Cerebellar nuclear complex (tissue), 1 donor: ENCODE measurements at places on chromosomes 2 and 18.

DNA sequence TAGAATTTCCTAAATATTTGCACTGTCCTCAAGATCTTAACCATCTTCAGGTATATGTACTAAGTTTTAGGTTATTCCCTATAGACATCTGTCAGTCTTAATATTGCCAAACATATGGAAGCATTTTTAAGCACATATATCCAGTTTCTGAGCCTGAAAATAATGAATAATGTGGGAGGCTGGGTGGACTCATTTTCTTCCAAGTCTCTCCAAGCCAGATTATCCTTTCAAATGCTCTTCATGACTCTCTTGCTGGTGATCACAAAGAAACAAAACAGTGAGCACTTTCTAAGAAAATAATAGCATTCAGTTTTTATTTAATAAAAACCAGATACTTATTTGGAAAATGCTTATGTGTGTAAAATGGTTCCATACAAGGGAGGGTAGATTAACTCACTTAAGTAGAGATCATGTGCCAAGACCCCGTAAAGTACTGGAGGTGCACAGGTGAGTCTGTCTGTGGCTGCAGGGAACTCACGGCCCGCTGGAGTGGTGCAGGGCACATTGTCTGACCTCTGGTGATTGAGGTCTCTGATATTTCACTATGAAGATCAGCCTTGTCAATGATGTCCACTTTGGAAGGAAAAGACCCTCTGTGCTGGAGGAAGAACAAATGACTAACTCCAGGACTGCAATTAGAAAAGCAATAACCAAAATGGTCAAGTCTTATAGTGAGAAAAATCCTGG is 161.6 kb downstream of the TMEM18 start:
- DNase-seq, result no peak

DNA sequence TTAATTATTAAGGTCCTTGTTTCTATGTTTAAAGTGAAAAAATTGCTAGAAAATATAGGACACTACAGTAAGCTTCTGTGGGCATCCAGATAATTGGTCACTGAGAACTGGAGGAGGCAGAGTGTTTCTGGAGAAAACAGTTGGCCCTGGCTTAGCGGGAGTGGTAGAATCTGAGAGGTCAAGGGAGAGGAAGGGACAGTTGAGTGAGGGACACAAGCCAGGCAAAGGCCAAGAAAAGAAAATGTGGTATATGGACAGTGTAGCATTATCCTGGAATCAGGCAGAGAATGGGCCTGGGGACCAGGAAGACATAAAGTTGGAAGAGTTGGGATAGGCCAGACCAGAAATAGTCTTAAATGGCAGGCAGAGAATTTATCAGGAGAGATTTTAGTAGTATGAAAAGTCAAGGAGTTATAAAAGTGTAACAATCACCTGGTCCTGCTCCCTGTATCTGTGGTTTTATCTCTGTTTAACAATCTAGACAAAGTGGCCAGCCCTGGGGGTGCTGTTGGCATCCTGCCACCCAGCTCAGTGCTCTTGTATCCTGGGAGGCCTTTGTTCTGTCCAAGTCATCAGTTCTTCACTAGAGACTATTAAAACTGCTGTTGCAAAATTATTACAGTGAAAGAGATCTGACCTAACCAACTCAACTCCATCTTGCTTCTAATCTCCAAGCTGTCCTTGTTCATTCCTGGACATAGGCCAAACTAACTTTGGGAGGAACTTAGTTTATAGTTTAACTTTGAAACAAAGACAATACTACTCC is 15.4 kb upstream of the MSGN1 start:
- DNase-seq, result no peak

DNA sequence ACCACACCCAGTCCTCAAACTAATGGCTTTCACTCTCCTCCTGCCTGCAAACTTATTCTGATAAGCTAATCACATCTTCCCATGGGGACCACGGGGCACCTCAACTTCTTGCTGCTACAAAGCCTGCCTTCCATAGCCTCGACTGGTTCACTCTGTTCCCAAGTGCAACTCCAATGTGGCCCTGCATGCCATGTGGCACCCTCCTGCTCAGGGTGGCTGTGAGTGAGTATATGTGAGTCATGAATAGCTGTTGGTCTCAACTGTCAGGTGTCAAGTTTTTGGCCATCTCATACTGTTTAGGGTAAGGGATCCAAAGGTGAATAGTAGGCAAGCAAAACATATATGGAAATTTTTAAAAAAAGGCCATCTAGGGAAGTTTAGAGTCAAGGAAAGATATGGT is 276.1 kb upstream of the DCC start:
- DNase-seq, result no peak

DNA sequence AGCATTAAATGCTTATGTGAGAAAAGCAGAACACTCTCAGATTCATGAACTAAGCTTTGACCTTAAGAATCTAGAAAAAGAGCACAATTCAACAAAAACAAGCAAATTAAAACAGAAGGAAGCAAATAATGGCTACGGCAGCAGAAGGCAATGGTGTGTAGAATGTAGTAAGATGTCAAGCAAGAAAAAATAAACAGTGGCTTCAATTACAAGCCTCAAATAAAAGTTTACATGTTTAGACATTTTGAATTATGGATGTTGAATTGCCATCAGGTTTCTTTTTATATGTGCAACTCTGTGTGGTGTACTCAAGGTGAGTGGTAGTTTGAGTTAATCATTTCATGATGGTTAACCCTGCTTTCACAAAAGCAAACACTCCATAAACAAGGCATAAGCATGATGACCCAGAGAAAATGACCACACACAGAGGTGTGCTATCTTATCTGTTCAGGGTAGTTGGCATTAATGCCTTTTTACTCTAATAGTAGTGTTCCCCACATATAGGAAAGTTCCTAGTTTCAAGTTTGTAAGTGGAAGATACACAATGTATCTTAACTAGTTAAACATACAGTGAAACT is 207.1 kb downstream of the FIGN start:
- no peak for DNase-seq

DNA sequence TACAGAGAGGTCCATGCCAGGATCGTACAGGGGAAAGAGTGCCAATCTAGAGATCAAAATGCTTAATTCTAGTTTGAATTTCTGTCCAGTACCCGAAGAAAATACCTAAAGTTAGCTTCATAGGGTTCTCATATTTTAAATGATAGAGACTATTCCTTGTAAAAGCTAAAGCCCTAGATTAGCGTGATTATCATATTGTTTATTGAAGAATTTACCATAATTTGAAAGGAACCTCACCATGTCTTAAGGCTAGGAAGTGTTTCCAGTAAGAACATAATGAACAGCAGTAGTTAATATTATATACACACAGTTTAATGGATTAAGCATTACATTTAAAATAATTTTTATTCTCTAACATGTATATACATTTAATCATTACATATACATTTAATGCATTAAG is 68.5 kb downstream of the COBLL1 start:
- DNase-seq, result no peak

GRCh38 chr18:45069546-45069945 is 388.9 kb downstream of the SETBP1 start:
- no peak for DNase-seq
